ENCODE measurements at places on chromosomes 6 and 20.

DNA sequence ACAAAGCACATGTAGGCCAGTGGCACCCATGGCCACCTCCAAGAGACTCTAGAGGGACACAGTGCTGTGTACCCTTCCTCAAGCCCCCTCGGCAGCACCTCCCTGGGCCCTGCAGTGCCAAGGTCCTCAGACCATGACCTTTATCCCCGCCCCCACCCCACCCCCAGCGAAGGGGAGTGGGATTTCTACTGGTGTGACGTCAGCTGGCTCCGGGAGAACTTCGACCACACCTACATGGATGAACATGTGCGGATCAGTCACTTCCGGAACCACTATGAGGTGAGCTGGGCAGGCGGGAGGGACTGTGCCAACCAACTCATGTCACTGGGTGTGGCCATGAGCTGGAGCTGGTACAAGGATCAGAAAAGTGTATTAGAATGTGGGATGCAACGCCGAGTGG, 38.0 kb downstream of the TTLL9 start:
- no peak for DNase-seq

- DNase-seq = no peak
Observed at GRCh38 chr6:40803897-40804702, 216.9 kb upstream of the LRFN2 start.

DNA sequence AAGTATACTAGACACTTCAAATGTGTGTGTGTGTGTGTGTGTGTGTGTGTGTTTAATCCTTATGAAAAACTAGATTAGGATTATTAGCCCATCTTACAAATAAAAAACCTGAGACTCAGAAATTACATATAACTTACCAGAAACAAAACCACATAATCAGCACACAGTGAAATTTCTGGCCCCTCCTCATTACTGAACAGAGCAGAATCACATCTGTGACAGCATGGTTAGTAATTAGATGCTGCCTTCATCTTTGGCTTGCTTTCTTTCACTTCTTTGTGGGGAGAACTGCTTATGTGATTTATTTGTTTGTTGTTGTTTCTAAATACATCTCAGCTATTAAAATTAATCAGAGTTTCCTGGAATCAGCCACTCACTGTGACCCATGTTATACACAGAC, 267.1 kb downstream of the TENT5A start:
- no peak for DNase-seq

- no peak for DNase-seq
Observed at GRCh38 chr6:16200321-16200883, 38.0 kb upstream of the GMPR start.

GRCh38 chr6:108810057-108810643, 38.1 kb upstream of the ARMC2 start:
- no peak for DNase-seq

DNA sequence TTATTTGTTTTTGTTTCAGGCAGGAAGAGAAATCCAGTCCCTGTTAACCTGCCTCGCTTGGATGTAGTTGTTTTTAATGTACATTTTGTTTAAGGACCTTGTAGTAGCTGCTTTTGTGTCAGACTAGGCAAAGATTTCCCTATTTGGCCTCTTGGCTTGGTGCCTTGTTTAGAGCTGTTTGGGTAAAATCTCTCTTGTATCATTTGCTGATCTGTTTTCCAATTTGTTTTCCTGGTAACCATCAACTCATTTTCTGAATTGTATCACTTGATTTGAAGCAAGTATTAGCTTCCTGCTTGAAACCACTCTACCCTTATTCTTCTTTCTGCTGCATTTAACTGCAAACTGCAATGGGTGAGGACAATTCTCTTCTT, 160.7 kb downstream of the ZFAND3 start:
- no peak for DNase-seq

GRCh38 chr20:19964289-19965265, 52.6 kb upstream of the NAA20 start:
- no peak for DNase-seq

- no peak for DNase-seq
Observed at GRCh38 chr6:41780551-41781365, at the start of gene PRICKLE4. Gene PRICKLE4, plus strand, starts transcription at chr6:41780782. Its CDS starts 2,692 bp downstream, at chr6:41783474.

DNA sequence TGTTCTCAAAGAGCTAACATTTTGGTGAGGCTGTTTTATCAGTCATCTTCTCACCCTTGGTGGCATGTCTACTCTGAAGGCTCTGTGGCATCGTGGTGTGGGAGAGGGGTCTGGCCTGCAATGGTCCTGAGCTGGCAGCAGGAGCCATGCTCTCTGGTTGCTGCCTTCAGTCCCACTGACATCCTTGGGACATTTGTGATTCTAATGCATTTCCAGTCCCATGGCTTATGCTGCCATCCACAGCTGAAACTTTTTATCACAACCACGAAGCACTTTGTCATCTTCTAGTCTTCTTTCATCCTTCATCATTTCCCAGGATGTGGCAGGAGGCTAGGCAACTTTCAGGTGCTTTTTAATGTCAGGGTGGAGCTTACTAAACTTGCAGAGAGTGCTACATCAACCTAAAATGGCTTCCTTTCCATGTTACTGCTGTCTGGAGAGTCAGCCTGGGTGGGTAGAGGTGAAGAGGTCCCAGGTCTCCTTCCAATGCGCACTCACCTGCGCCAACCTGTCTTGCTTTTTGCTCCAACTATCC, 77.1 kb downstream of the GPR63 start:
- DNase-seq = no peak

DNA sequence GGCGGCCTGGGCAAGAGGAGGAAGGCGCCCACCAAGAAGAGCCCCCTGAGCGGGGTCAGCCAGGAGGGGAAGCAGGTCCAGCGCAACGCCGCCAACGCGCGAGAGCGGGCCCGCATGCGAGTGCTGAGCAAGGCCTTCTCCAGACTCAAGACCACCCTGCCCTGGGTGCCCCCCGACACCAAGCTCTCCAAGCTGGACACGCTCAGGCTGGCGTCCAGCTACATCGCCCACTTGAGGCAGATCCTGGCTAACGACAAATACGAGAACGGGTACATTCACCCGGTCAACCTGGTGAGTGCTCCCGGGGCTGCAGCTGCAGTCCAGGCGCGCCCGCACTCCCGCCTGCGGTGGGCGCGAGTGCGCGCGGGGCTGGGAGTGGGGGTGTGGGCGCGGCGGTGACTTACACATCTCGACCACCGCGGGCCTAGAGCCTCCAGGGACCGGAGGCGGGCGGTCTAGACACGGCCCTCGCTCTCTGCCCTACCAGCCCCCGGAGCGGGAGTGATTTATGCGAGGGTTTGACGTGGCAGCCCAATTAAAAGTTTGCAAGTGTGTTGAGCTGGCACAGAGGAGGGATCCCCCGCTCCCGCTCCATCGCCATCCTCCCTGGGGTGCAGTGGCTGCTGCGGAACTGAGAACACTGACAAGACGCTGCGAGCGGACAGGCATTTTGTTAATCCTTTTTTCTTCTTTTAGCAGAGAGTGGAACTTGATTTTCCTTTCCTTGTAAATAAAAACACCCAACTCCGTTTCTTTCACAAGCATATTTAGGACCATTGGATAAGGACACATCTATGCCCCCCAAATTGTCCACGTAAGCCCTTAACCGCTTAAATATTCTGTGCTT, 867 bp downstream of the TCF21 start:
- DNase-seq = no peak

GRCh38 chr20:19699180-19699971, 58.7 kb upstream of the RIN2 start:
- DNase-seq = no peak

DNA sequence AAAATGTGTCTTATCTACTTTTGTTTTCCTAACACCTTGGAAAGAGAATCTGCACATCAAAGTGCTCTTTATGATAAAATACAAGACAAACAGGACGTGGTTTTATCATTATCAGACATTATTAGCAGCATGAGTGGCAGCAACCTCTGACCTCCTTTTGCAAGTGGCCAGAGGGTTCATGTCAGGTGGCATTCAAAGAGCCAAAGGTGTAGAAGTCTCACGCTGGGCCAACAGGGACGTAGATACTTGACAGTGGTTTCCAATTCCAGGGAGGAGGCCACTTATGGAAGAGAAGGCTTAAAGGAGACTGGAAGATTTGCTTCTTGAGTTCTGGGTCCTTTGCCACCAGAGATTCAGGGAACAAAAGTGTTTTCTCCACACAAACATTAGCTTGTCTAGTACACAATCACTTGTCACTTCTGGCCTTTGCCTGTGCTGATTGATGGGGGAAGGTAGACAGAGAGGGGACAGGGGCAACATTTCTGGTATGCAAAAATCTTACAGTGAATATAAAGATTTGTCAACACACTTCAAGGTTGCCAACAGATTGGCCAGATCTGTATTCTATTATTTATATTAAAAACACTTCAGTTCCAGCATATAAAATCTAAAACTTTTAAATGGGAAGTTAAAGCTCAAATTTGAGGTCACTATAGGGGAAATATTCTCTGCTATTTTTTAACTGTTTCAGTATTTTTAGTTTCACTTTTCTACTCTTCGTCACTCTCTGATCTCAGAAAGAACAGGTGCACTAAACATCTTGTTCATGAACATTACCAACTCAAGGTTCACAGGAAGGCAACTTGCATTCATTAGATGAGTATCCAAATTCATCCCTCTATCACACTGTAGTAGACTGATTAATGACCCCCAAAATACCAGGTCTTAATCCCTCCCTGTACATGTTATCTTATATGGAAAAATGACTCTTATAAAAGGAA, 52.1 kb upstream of the FBXO30 start:
- no peak for DNase-seq

GRCh38 chr6:109265530-109265929, 116.7 kb downstream of the CD164 start:
- DNase-seq = no peak

GRCh38 chr6:82017288-82017687, 230.3 kb downstream of the IBTK start:
- DNase-seq = no peak

DNA sequence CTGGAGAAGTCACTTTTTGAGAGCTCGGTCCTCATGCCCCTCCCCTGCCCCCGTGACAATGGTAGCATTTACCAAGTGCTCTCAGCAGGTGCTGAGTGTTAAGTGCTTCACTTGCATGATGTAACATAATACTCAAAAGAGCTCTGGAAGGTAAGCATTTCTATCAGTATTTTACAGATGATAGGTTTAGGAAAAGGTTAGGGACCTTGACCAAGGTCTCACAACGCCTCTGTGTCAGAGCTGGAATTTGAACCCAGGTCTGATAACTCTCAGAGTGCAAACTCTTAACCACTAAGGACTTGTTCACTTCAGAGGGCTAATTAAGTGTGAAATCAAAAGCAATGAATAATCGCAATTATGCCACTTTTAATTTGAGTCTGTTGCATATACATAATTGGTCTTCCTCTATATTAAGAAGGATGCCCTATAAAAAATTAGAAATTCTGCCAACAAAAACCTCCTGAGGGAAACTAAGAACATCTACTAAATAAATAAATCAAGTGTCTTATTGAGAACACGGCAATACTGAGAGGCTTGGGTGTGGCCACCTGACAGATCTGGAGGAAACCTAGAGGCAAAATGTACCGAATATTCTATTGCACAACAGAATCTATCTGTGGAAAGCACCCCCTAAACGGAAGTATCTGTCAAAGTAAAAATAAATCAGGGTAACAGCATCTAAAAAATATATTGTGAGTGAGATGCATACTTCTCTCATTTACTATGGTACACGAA, 109.8 kb downstream of the BACH2 start:
- DNase-seq = no peak

GRCh38 chr6:67956352-67956751, 678.7 kb upstream of the ADGRB3 start:
- DNase-seq = no peak

DNA sequence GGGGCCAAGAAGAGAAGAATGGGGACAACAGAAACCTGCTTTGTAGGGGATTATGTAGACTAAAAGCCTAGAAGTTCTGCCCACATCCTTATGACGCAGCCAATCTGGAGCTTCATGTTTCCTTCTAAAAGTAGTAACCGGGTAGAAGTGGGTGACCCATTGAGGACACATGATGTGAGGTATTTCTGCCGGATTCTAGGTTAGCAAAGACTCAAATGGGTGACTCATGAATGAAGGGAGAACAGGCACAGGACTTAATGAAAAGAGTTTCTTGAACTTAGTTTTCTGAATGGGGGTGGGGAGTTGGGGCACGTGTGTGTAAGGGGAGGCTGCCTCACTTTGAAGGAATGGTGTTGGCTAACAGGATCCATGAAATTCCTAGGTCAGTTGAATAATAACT, 68.8 kb downstream of the CDS2 start:
- no peak for DNase-seq

DNA sequence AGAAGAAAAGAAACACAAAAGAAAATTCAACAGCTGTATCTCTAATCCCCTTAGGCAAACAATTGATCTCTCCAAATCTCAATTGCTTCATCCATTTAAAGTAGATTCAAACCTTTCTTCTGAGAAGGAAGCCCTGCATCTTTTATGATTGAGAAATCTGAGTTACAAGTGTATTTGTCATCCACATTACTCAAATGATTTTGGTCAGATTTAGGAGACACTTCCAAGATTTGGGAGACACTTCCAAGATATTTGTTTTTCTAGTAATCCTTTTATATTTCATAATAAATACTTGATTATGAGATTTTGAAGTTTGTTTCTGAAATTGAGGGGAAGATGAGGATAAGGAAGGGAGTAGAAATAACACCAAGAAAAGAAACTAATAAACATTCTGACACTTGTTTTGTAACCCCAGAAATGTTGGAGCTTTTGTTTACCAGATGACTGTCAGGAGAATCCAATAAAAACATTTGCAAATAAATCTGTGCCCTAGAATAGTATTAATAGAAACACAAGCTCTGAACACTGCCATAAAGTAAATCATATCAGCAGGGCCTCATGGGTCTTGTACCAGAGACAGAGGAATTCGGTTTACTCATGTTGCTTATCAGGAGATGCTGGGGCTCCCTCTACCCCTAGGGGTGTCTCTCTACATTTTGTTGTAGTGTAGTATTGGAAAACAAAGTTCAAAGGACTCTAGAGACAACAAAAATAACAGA, 314.3 kb upstream of the NT5E start:
- DNase-seq = no peak

GRCh38 chr20:43844778-43845614, 69.7 kb upstream of the TOX2 start:
- DNase-seq = no peak

DNA sequence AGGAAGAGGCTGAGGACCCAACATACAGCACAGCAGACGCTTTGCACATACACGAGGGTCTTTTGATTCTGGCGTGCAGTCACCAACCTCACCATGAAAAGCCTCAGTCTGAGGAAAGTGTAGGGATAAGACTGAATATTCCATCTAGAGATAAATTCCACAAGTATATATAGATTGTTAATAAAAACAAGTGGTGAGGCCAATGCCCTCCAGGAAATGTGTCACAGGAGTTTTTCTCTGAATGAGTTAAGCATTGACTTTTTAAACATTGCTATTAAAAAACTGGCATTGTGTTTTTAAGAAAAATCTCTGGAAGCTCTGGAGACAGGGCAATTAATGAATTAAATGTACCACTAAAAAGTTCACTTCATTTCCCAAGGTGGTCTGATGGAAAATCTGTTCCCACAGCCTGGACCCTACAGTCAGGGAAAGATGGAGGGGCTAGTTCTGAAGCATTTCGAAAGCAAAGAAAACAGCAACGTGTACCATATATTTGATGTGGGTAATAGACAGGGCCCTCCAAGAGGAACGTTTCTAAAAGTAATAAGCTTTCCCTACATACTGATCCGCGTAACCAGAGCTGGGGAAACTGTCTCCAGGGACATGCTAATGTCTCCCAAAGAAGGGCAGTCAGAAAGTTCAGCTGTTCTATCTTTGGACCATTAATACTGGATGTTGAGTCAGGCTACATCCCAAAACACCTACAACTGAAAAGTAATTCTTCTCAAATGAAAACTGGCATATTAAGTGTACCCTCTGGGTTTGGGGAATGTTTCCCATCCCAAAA, 301.1 kb downstream of the FOXC1 start:
- DNase-seq = no peak

- DNase-seq = no peak
Observed at GRCh38 chr20:50983321-50983720, 24.7 kb downstream of the MOCS3 start.

Measured in NCI-H187 treated with DMSO at 0.1 percent for 48 hours (cell line).